ENCODE measurements at places on chromosomes 1 and 21.

DNA sequence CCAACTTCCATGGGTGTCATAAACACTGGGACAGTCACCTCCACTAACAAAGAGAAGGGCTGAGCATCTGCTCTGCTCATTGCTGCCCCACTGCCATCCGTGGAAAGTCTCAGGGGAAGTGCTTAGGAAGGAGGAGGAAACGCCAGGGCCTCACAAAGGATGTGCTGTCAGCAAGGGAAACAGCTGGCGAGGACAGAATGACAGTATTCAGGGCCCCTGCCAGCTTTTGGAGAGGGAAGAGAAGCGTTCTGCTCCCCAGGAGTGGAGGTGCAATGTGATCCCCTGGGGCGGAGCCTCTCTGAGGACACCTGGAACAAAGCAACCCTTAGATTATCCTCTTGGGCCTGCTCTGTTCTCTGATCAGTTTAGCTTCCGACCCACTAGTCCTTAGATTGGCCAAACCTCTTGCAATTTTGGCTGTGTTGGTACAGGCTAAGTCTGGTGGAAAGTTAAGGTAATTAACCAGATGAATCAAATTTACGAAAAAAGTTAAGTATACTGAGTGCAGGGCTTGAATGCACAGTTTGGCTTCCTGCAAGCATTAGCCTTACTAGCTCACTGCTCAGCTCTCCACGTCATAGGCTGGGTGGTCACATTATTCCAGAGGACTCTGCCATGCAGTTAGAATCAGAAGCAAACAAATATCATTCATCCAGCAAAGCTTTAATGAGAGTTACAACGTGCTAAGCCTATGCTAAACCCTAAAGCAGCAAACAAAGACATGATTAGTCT is 170.2 kb upstream of the NFIA start:
- DNase-seq: no peak

- no peak for DNase-seq
Measured at GRCh38 chr1:246773213-246773641, 49.0 kb downstream of the SCCPDH start.

DNA sequence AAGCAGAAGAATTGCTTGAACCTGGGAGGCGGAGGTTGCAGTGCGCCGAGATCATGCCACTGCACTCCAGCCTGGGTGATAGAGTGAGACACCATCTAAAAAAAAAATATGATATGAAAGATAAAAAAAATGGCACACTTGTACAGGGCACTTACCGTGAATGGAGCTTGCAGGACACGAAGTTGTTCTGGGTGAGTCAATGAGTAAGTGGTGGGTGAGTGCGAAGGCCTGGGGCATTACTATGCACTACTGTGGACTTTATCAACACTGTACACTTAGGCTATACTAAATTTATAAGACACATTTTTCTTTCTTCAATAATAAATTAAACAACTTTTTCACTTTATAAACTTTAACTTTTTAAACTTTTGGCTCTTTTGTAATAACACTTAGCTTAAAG is 37.0 kb downstream of the TNFRSF8 start:
- DNase-seq: no peak

- DNase-seq: no peak
Measured at GRCh38 chr1:204455063-204455830, 39.4 kb downstream of the PIK3C2B start.

DNA sequence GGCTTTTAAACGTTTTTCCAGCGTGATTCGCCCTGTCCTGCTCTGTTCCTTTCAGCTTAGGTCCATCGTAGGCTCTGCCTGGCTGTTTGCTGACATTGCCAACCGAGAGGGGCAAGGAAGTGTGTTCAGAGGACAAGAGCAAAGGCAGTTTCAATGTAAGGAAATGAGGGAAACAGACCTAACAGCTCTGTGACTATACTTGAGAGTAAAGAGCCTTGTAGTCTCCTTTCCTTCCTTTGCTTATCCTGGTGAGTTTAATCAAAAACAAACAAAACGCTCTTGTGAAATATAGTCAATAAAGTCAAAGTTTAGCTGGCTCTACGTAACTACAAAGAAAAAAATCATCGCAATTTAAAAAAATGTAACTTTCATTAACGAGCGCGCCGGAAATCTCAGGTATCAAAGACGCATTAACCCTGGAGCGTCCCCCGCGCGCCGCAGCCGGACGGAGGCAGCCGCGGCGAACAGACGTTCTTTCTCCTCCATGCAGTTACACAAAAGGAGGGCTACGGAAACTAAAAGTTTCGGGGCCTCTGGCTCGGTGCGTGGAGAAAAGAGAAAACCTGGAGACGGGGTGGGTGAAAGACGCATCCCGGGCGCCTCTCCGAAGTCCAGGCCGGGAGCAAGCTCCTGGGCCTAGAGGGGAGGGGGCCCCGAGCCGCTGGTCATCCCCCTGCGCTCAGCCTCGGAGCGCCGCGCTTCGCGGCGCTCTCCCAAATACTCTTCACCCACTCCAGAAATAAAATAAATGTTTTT is 617 bp upstream of the ADGRL2 start:
- no peak for DNase-seq

- no peak for DNase-seq
Measured at GRCh38 chr1:184479435-184480167, 92.8 kb downstream of the C1orf21 start.

DNA sequence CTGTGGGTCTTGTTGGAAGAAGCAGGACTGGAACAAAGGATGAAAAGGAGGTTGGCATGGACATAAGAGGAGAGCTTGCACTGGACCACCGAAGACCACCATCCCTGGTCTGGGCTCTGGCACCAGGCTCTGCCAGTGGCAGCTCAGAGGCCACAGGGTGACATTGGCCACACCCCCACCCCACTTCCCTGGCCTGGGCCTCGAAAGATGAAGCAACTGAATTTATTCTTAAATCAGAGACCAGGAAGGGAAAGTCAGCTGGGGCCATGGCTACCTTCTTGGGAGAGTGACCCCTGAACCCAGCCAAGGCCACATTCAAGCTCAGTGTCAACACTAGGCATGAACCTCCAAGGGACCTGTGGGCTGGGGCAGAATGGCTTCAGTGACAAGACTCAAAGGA is 4.0 kb downstream of the KLHDC7A start:
- no peak for DNase-seq

GRCh38 chr21:44795342-44795741 is 6.3 kb downstream of the UBE2G2 start:
- DNase-seq: no peak

GRCh38 chr1:118963456-118964430 is 24.4 kb downstream of the TBX15 start:
- no peak for DNase-seq

DNA sequence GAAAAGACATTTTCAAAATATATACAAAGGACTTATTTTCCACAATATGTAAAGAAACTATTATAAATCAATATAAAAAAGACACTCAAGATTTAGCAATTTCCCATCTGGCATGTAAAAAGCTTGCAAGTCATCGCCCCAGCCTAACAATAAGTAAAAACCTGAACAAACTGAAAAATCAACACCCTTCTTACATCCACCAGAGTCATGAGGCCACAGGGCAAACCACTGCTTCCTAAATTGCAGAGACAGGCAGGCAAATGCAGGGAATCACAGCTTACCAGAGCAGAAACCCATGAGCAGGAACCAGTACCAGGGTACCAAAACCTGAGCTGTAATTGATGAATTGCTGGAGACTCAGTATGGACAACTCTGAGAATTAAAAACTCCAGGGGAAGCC is 16.7 kb upstream of the WNT2B start:
- no peak for DNase-seq

- DNase-seq: no peak
Measured at GRCh38 chr1:201893431-201893830, 4.7 kb downstream of the SHISA4 start.

DNA sequence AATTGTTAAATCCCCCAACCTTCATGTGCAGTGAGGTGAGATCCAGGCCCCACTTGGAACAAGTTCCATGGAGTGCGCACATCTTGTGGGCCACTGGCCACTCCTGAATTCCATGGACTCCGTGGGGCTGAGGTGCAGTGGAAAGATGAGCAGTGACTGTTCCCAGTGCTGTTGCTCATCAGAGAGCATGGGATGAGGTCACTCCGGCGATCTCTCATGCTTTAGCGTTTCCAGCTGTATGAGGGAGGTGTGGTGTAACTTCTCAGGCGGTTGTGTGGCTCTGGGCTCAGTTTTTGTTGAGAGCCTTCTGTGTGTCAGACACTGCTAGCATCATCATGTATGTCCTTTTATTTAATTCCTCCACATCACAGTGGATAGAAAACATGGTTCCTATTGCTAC is 96.2 kb downstream of the GALNT2 start:
- no peak for DNase-seq

GRCh38 chr1:18091660-18092446 is 15.7 kb upstream of the IGSF21 start:
- no peak for DNase-seq

DNA sequence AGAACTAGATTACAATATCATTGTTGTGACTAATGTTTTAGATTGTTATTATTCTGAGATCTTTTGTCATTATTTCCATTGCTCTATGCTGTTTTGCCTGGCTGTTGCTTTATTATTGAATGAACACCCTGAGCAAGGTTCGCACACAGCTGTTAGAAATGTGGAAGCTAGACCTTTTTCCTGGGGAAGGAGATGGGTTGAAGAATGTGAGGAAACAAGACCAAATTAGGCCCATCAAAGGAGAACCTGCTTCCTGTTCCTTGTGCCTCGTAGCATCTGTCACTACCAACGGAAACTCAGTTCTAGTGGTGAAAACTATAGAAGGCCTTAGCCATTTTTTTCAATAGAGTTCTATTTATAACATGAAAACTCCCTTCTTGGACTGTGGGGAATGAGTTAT is 68.7 kb downstream of the RGL1 start:
- no peak for DNase-seq

DNA sequence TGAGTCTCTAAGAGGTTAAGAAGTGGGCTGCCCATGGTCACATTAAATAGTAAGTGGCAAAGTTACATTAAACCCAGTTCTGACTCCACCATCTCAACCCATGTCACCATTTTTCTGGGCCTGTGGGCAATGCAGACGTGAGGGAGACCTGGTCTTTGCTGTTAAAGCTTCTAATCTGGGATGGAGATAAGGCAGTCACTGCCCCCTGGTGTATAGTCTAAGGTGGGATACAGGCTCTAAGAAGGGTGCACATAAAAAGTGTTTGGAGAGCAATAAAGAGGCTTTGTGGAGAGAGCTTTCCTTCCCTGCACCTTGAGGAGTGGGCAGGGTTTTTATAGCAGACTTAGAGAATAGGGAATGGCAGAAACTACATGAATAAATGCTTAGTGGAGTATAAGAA is 141.3 kb downstream of the ROR1 start:
- DNase-seq: no peak

GRCh38 chr1:16208270-16208987 is 4.0 kb downstream of the ARHGEF19 start:
- DNase-seq: no peak

DNA sequence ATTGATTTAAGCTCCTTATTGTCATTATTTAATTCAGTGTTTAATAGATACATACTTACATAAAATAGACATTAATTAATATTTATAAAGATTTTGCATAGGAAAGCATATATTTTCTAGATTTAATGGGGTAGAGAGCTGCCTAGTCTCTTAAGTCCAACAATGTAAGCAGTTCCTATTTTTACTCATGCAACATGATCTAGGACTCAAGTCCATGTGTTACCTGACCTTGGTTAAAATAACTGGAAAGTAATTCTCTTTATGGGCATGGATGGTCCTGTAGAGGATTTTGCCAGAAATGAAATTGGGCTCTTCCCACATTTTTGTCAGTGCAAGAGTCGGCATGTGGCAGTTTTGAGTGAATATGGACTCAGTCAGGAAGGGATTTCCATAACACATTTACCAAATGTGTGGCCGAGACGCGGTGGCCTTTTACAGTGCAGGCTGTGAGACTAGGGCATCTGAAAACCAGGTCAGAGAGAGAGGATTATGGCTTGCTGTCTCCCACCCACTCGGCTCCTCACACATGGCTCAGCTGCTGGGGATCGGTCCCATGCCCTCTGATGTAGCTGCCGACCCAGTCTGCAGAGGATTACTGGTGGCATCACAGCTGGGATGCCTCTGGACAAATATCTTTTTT is 6.2 kb upstream of the KIF1B start:
- DNase-seq: no peak
